ENCODE measurements at places on chromosomes 7 and 10.
A peak's percentile ranks its signal among the peaks of the same experiment; 100 is the strongest.

GRCh38 chr7:150801946-150802771 lies 1.6 kb downstream of the TMEM176A start:
- no peak for DNase-seq

DNA sequence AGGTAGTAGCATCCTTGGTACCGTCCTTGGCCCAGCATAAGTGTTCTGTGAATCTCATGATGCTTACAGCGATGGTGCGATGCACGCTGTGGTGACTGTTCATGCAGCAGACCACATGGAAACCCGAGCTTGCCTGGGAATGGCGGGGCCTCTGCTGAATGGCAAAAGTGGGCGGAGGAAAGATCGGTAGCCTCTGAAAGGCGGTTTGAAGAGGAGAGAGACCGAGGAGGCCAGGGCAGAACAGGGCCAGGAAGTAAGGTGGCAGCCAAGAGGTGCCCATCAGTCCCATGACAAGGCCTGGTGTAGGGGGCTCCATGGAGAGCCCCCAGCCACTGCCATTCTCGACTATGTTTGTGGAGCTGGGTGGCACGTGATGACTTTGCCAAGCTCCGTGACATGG lies 33.2 kb upstream of the CNPY1 start:
- DNase-seq, result no peak

GRCh38 chr10:73083221-73083620 lies 13.4 kb downstream of the P4HA1 start:
- no peak for DNase-seq

- no peak for DNase-seq
These were observed 48.6 kb downstream of the CLEC2L start for GRCh38 chr7:139572071-139572470.

- DNase-seq, result peak; percentile 78
These were observed 1.9 kb downstream of the COL1A2 start for GRCh38 chr7:94396596-94396995.

DNA sequence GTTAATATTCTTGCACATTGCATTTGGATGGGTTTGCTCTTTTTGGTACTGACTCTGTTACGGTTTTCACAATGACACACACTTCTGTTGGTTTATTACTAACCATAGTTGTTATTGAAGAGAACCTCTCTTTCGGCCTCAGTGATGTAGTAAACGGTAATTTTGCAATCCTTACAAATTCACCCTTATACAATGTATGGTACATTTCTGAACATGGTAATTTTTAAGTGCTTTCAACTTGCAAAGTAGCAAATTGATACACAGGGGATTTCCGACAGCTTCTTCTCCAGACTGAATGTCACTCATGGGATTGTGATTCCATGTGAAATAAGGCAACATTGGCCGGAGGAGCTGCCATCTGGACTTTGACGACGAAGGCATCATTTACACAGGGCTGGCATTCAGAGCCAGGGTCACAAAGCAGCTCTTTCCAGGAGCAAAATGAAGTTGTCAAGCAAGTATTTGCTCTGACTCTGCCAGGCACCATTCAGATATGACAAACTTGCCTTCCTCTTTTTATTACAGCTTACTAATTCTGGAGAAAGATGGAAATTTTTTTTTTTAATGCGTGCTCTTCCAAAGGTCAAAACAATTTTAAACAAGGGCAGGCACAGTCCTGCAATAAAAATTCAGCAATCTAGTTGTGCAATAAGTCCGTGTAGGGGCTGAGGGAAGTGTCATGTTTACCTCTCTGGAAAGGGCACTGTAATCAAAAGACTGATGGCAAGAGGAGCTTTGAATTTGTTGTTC lies 711.5 kb upstream of the C7orf33 start:
- no peak for DNase-seq

GRCh38 chr7:135079068-135079467 lies 68.8 kb upstream of the TMEM140 start:
- DNase-seq, result no peak

- peak; percentile 82 for DNase-seq
These were observed 7.4 kb downstream of the CREB5 start for GRCh38 chr7:28419716-28420115.

DNA sequence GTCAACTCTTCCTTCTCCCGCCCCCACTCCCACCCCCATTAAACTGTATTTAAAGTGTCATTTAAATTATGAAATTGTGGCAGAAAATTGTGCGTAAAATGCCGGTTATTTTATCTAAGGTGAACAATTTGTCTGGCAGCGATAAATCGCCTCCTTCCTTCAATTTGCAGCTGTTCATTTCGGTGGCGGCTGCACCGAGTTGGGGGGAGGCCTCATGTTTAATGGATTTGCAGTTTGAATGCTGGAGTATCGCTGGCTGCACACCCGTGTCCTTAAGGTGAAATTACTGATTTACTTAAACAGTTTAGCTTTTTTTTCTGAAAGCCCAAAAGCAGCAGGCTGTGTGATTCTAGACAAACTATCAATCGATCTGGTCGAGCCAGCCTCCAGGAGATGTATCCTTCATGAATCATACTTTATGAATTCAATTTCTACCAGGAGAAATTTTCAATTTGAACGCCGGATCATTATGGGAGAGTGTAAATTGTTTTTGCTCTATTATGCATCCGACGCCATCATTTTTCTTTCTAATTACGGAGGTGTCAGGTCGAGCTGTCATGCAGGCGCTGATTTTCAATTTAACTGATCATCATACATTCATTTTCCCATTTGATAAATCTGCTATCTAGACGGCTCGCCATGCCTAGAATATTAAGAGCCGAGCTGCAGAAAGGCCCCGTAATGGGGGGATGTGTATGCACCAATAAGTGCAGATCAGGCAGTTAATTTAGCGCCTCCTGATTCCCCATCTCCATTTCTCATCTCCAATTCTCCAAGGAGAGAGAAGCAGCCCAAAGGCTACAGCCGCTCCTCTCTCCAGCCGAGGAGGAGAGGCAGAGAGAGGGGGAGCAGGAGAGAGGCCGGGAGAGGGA lies 6.5 kb downstream of the UNCX start:
- DNase-seq, result no peak

- DNase-seq, result no peak
These were observed 4.0 kb downstream of the GFRA1 start for GRCh38 chr10:116268976-116269375.

- DNase-seq, result no peak
These were observed 140.5 kb downstream of the CHCHD3 start for GRCh38 chr7:132941428-132941827.

GRCh38 chr7:123260428-123260960 lies 60.7 kb upstream of the SLC13A1 start:
- DNase-seq, result no peak

DNA sequence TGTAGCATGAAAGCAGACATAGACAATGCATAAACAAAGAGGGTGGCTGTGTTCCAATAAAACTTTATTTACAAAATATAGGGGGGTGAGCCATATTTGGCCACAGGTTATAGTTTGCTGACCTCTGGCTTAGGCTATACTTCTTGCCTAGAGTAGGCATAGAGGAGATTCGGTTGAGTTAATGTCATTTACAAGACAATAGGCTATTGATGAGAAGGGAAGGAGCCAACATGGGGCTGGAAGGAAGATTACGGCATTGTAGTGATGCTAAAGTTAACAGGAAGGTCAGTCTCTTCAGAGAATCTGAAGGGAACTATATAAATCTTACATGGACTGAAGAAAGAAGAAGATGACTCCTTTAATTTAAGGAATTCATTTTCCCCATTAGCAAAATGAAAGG lies 463.5 kb downstream of the HTR7 start:
- DNase-seq, result no peak

- DNase-seq, result no peak
These were observed 588.6 kb upstream of the MKI67 start for GRCh38 chr10:128714644-128715415.

- DNase-seq, result no peak
These were observed 129.8 kb upstream of the FAM20C start for GRCh38 chr7:62361-63116.

DNA sequence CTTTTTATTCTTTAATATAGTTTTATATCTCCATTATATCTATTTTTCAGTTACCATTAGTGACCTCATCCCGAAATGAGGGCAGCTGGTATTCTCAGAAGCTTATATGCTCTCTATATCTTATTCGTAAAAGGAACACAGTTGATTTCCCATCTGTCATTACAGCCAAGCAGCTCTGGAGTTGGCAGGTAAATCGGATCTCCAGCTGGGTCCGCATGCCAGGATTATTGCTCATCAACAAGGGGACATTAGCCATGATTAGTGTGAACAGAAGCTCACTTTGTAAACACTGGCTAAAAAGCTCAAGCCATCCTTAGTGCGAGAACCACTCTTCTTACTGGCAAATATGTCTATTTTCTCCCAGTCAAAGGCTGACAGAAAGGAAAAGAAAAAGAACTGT lies 180.3 kb downstream of the NPSR1 start:
- no peak for DNase-seq

GRCh38 chr7:78363866-78364265 lies 565.3 kb downstream of the PHTF2 start:
- DNase-seq, result no peak

- DNase-seq, result no peak
These were observed 128.1 kb downstream of the JMJD1C start for GRCh38 chr10:63337455-63338251.

GRCh38 chr7:107643407-107643806 lies 17.2 kb upstream of the SLC26A4 start:
- DNase-seq, result peak; percentile 70

DNA sequence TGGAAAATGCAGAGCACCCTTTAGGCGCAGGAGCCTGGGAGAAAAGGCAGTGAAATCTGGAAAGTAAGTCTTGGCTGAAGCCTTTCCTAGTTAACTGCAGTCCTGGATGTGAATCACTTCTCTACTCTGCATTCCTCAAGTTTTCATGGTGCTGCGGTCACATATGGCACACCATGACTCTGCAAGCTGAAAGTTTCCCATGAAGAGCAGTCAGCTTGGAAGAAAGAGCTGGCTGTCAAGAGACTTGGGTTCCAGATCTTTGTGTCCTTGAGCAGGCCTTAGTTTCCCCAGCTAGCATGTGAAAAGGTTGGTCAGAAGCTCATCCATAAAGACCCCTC lies 548.3 kb downstream of the SORCS3 start:
- DNase-seq, result peak; percentile 61

GRCh38 chr10:59814878-59815277 lies 61.6 kb upstream of the MRLN start:
- no peak for DNase-seq

- DNase-seq, result no peak
These were observed 715.2 kb upstream of the GRM3 start for GRCh38 chr7:85928500-85928899.

DNA sequence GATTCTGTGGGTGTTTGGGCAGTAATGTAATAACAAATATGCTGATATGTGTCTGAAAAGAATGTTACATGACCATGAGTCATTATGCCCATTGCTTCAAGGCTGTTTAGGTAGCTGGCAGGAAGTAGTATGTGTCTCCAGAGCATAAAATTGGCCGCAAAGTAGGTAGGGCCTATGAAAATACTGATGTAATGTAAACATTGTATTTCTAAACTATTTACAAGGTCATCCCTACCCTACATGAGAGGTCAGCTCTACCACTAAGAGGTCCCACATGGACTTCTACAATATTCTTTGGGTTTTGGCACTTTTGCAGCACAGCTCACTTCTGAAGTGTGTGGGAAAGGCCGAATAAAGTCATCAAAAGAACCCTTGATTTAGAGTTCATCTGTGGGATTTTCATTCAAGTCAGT lies 301.9 kb downstream of the AHR start:
- DNase-seq, result peak; percentile 94

DNA sequence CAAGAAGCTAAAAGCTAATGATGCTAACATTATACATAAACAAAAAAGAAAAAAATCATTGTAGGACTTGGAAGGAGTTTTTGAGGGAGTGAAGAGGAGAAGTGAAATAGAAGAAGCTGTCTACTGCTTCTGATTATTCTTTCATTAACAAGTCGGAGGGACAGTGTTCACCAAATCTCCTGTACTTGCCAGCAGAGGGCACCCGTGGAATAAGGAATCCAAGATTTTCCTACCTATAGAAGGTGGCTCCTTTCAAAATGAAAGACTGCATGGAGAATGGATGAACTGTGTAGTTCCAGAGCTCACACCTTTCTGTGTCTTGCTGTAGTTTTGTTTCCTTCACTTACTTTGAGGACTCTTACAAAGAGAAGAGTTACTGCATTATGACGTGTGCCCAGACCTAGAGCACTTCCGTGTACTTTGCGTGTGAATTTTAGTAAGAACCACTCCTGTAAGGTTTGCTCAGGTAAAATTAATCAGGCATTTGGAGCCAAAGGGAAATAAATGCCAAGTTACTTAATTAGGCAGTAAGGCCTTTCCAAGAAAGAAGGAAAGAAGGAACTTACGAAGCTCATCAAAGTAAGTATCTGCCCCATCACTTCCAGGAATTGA lies 145.1 kb downstream of the SEMA3D start:
- peak; percentile 68 for DNase-seq

DNA sequence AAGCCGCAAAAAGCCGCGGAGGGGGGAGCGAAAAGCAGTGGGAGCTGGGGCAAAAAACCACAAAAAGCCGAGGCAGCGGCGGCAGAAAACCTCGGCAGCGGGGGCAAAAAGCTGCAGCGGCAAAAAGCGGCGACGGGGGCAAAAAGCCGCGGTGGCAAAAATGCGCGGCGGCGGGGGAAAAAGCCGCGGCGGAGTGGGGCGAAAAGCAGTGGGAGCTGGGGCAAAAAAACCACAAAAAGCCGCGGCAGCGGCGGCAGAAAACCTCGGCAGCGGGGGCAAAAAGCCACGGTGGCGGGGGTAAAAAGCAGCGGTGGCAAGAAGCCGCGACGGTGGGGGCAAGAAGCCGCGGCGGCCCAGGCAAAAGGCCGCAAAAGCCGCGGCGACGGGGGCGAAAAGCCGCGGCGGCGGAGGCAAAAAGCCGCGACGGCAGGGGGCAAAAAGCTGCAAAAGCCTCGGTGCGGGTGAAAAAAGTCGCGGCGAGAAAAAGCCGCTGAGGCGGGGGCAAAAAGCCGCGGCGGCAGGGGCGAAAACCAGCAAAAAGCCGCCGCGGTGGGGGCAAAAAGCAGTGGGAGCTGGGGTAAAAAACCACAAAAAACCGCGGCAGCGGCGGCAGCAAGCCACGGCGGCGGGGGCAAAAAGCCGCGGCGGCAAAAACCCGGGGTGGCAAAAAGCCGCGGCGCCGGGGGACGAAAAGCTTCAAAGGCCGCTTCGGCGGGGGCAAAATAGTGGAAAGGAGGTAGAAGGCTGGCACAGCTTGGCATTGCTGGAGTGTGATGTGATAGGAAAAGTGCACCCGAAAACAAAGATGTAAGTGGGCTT lies 135.9 kb downstream of the ZNF92 start:
- no peak for DNase-seq

GRCh38 chr10:98308669-98309365 lies 40.8 kb upstream of the LOXL4 start:
- peak; percentile 48 for DNase-seq

- DNase-seq, result no peak
These were observed 14.5 kb downstream of the ANKIB1 start for GRCh38 chr7:92260248-92260781.

GRCh38 chr7:50723888-50724287 lies 58.8 kb downstream of the GRB10 start:
- DNase-seq, result no peak

DNA sequence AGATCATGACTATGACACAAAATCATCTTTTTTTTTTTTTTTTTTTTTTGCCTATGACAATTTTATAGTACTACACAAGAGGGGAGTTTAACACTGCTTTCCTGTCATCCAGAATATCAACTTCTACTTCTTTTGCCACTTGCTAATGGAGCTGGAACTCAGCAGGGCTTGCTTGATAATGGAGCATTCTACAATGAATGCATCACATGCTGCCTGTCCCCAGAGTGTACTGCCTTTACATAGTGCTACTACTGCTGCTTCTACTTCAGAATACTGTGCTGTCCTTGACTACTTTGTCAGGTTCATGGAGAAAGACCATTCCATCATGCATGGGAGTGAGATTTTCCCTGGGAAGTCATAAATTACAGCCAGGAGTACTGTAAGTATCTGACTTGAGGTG lies 338.6 kb upstream of the SEMA3A start:
- no peak for DNase-seq
